ENCODE measurements at places on chromosomes 6 and 20.
A peak's percentile ranks its signal among the peaks of the same experiment; 100 is the strongest.

DNA sequence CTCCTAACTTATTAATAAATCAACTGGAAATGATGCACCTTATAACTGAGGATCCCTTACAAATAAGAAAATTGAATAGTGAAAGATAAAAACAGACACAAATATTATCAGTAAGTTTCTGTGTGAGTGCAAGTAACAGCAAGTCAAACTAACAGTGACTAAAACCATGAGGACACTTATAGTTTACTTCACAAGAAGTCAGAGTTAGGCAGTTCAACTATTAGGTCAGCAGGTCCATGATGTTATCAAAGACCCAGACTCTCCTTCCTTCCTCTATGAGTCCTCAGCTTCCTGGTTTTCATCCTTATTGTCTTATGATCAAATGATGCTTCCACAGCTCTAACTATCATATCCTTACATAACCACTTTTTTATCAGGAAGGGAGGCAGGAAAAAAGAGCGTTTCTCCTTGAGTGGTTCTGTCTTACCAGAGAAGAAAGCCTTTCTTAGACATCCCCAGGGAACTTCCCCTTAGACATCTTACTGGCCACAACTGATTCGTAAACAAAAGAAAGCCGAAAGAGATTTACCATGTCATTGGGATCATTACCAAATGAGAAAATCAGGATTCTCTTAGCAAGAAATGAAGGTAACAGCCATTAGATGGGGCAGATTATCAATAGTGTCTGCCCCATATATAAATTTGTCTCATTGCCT, 114.3 kb upstream of the LRFN2 start:
- DNase-seq = no peak

- no peak for DNase-seq
Observed at GRCh38 chr20:44080064-44080463, 106.9 kb downstream of the JPH2 start.

GRCh38 chr6:30160008-30160784, 815 bp downstream of the TRIM10 start:
- no peak for DNase-seq

- no peak for DNase-seq
Observed at GRCh38 chr6:894274-894673, 201.3 kb upstream of the EXOC2 start.

- DNase-seq = no peak
Observed at GRCh38 chr6:137893726-137894125, 26.7 kb downstream of the TNFAIP3 start.

DNA sequence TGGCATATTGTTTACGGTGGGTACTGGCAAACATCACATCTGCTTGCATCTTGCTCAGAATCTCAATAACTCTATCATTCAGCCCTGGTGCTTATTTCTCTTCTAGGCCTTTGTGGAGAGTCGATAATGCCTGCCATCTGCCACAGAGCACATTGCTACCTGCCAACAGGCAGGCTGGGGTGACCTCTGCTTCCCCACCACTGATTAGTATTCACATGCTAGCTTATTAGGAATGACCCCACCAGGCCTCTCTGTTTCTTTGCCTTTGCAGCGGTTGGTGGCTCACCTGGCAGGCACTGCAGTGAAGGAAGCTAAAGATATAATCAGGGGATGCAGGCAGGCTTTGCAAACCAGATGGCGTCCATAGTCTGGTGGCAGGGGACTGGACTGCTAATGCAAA, 154.5 kb downstream of the MMS22L start:
- no peak for DNase-seq

GRCh38 chr6:3409699-3410384, 47.0 kb downstream of the SLC22A23 start:
- peak; percentile 61 for DNase-seq

- no peak for DNase-seq
Observed at GRCh38 chr6:128316258-128316929, 204.0 kb downstream of the PTPRK start.

- DNase-seq = no peak
Observed at GRCh38 chr6:4812068-4812467, 35.9 kb downstream of the CDYL start.

Measured in cardiac muscle cell (in vitro differentiated cells and primary cell).